Bronchial epithelial cell (primary cell): ENCODE measurements at places on chromosomes 7 and 10. TPM values are rescaled to one million over a fixed set of nuclear protein-coding genes. Genes with fewer than 3 reads are reported as not detected.
A peak's percentile ranks its signal among the peaks of the same experiment; 100 is the strongest.

DNA sequence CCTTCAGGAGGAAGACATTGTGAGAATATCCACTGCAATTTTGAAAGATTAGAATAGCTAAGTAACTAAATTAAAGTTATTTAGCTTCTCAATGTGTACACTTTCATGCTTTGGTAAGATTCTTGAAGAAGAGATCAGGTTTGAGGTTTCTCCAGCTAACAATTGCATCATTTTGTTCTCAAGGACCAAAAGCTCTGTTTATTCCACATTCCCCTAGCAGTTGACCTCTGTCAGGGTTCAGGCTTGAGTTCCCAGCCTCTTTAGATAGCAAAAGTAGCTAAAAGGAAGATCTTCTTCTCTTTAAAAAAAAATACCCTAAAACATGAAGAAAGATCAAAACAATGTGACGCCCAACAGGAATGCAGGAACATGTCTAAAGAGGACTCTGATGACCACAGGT lies 179.4 kb upstream of the IGFBP3 start:
- DNase-seq: no peak

DNA sequence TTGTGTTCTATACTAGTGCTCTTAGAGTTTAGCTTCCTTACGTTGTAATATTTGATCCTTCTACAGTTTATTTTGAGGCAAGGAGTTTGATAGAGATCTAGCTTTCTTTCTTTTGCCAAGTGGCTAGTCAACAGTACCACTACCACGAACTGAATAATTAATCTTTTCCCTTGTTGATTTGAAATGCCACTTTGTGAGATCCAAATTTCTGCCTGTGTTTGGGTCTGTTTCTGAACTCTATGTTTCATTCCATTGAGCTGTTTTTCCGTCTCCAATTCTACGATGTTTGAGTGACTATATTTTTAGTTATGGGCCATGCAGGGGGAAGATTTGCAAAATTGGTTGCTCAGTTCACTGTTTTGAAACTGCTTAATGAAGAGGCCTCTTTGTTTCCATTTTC lies 134.7 kb downstream of the KIAA1217 start:
- no peak for DNase-seq

DOCK4 gene
- total RNA-seq: 4.5 and 10.1 TPM in 2 replicates

DNA sequence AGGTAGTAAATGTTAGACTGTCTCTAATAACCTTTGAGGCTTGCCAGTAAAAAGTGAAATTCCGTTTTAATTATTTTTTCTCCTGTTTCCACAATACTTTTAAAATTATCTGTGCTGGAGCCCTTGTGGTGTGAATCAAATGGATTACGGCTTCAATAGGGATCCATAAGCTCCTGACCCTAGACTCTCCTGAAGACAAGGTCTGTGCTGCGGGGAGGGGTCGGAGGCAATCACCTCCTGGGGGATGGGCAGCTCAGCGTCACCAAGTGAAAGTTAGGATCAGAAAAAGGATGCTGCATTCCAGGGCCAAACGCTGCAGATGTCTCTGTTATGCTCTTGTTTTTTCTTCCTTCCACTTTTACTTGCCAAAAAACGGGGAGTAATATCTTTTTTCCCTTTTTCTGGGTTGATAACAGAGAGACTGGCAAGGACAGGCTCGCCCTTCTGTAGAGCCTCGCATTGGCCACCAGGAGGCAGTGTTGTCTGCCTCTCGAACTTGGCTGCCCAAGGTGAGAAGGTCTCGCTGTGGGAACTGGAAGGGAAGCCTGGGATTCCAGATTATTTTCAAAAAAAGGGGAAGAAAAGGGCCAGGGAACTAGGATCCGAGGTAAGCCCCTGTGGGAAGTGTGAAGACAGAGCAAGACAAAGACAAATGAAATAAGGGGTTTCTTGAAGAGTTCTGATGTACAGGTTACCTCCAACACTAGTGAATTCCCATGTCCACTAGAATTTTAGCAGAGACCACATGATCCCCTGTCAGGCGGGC lies 621.9 kb downstream of the ACTR3B start:
- DNase-seq: no peak

DNA sequence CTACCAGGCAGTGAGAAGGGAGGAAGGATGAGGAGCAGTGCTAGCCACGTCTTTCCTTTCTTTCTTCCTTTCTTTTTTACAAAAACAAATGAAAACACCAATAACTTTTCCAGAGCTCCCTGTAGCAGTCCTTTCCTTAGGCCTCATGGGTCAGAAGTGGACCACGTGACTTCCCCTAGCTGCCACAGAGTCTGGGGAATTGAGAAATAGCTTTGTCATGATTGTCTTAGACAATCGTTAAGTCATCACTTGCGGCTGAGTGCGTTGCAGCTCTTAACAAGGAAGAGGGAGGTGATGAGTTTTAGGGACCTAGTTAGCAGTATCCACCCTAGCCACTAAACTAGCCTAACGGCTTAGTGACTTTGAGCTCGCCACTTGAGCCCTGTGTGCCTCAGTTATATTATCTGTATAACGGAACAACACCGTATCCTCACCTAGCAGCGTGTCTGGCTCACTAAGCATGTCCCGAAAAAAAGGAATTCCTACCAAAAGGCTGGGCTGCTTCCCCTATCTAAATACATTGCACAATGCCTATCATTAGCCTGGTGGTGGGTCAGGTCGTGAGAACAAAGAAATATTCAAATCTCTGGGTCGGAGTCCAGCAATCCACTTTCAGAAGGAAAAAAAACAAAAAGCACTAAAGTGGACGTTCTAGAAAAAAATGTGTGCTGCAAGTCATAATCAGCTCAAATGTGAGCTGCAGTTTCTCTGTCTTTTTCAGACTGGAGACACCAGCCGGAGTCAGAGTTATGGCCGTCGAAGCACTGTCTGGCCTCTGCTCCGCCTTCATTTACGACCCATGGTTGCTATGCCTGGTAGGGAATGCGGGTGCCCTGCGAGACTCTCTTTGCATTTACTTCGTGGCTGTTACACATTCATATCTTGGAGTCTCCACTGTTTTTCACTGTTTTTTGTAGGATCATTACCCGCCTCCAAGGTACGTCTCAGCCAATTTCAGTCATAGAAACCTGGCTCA lies 338.5 kb upstream of the FOXK1 start:
- DNase-seq: no peak

- DNase-seq: no peak
Measured at GRCh38 chr10:33841678-33842077, 507.2 kb upstream of the NRP1 start.

DNA sequence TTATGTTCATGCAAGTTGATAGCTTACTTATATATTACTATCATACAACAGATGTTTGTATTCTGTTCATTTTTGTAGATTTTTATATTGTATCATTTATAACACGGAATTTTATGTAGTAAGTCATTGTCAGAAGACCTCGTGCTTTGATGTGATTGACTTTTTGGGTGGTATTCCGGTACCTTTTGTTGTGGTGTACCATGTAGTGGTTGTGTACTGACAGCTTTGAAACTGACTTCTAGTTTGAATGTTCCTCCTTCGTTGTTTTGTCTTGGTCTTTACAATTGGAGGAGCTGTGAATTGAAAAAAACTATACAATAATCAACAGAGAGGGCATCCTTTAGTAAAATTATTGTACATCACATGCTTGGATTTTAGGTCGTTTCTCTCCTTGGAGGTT lies 61.5 kb downstream of the WAC start:
- DNase-seq: no peak

DNA sequence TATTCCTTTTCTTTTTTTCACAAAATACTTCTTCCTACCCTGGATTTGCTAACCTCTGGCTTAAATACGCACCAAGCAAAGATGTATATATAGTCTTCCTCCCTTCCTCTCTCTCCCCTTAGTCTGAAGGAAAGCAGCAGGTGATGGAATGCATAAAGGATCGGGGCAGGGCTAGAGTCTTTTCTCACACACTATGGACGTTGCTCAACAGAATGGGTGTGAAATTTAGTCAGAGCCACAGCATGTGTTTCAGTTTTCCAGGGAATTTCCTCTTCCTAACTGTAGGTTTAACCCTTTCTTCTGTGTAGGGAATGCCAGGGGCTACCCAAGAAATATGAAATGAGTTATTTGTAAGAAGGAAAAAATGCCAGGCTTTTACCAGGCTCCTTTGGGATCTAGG lies 71.4 kb upstream of the NFKB2 start:
- peak; percentile 58 for DNase-seq

GRCh38 chr7:92425311-92425947 lies 21.9 kb upstream of the GATAD1 start:
- DNase-seq: no peak

PNLIPRP1 gene
- total RNA-seq: not detected in 2 replicates

GRCh38 chr7:98211676-98212531 lies 665 bp downstream of the BHLHA15 start:
- DNase-seq: no peak

DNA sequence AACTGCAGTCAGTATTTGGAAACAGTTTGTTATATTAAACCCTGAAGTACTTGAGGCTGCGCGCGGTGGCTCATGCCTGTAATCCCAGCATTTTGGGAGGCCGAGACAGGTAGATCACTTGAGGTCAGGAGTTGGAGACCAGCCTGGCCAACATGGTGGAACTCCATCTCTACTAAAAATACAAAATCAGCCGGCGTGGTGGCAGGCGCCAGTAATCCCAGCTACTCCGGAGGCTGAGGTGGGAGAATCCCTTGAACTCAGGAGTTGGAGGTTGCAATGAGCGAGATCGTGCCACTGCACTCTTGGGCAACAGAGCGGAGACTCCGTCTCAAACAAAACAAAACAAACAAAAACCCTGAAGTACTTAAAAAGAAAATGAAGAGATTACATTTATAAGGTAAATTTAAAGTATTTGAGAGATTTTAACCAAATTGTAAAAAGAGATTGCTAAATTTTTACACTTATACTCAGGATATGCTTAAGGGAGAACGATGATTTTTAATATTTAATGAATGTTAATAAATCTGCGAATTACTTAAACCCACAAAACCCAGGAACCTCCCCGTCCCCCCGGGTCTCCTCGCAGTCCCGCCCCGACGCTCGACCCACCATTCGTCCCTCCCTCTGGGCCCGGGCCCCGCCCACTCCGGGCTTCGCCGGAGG lies 425 bp upstream of the MTG1 start:
- DNase-seq: no peak

- peak; percentile 13 for DNase-seq
Measured at GRCh38 chr7:12244129-12244528, 33.0 kb downstream of the TMEM106B start.

RPS24 gene
- total RNA-seq: 2,740 and 5,046 TPM in 2 replicates

ABCC2 gene
- total RNA-seq: 0.53 and 1.0 TPM in 2 replicates

DNA sequence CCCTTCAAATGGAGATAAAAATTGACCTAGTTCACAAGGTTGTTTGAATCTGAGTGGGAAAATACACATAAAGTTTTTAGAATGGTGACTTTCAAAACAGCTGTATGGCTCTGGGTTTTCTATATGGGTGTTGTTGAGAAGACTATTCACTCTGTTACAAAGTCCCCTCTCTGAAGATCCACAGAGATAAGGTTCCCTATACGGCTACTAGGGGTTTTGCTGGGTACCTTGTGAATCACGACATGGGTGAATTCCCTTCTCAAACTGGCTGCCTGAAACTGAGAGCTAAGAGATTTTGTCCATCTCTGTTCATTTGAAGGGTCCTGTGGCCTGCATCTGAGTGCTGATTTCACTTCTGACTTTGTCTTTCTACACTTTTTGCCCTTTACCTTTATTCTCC lies 11.8 kb upstream of the SLC13A1 start:
- no peak for DNase-seq

GRCh38 chr10:21257919-21258318 lies 267.6 kb downstream of the SKIDA1 start:
- DNase-seq: peak; percentile 10

DNA sequence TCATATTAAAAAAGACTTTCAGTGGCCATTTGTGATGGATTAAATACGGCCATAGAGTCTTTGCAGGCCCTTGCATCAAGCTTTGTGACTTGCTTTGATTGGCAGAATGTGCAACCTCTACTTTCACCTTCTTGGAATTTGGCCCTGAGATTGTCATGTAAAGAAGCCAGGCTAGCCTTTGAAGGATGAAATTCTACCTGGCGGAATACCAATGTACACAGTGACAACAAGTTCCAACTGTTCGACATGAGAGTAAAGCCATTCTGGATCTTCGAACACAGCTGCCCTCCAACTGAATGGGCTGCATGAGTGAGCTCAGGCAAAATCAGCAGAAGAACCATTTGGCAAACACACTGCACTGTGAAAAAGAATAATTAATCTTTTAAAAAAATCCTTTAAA lies 321.3 kb downstream of the PHF14 start:
- no peak for DNase-seq

- DNase-seq: no peak
Measured at GRCh38 chr7:54992871-54993475, 25.8 kb upstream of the EGFR start.
